Germinal center (tissue), 1 donor: ENCODE measurements at places on chromosomes 1 and 21.

- DNase-seq: no peak
Observed at GRCh38 chr1:151621351-151621750, 9.5 kb downstream of the SNX27 start.

DNA sequence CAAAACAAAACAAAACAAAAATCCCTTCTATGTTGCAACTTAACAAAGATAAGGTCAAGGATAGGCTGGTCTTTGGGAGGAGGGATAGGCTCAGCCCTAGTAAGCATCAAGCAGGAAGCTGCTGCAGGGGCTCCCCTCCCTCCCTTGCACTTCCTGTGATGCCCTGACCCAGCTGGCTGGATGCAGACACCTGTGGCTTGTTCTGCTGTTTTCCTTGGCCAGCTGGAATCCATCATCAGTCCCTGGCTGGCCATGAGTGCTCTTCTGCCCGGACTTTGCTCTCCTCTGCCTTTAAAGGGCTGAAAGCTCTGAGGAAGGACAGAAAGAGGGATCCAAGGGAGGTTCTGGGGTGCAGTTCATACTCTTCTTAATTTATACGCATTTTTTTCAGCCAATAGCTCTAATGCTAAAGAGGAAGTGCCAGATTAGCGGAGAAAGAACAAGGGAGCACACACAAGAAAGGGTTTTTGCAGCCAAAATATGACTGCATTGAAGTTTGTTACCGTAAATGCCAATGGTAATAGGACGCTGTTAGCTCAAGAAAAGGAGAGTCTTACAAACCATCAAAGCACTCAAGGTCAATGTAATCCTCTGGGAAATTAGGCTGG, 19.9 kb upstream of the UBE2U start:
- no peak for DNase-seq

- no peak for DNase-seq
Observed at GRCh38 chr1:45381243-45381642, 41.0 kb upstream of the MUTYH start.

DNA sequence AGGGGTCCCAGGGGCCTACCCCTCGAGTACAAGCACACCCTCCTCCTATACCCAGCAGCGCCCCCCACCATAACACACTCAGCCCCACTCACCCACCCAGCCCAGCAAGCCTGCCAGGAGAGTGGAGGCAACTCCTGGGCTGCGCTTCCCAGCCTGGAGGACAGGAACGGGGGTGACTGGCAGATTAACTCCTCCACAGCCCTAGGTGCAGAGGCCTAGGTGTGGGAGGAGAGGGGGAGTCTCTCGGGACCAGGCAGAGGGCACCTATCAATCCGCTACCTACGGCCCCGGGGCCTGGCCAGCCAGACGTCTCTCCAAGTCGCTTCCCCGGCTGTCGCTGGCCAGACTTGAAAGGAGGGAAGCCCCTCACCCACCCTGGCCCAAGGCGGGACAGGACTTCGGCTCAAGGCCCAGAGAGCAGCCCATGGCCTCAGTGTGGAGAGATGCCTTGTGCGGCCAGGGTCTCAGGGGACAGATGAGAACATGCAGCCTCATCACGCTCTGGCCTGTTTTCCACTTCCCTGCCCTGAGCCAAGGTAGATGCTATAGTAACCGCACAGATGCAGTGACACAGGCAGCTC, 24.9 kb downstream of the MATN1 start:
- no peak for DNase-seq

GRCh38 chr21:26819740-26820324, 25.4 kb downstream of the ADAMTS1 start:
- no peak for DNase-seq

DNA sequence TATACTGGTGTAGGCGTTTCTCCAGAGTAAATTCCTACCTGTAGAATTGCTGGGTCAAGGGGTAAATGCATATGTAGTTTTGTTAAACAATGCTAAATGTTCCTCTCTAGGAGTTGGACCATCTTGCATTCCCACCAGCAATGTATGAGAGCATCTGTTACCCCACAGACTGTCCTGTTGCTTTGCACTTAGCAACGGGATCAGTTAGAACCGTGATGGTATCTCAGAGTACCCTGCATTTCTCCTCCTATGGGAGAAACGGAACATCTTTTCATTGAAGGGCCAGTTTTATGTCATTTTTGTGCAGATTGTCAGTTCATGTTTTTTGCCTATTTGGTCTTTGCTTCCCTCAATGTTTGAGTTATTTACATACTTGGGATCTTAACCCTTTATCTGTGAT, 18.0 kb upstream of the RIPPLY3 start:
- DNase-seq: no peak

GRCh38 chr1:109903376-109903930, 7.2 kb upstream of the CSF1 start:
- DNase-seq: no peak

DNA sequence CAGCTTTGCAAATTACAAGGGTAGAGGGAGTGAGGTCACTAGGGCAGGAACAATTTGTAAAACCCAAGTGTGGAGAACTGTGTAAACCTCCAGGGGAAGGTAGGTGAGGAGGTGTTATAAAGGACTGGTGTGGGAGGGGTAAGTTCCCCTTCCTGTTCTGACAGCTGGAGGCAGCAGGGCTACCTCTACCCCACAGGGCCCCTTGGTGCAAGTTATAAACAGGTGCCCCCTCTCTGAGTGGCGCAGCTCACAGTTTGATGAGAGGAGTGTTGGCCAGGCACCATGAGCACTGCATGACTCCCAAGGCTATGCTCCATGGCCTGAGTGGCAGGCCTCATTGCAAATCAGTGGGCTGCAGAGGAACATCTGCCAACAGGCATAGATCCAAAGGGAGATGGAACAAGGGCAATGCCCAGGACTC, 41.0 kb downstream of the MFSD2A start:
- peak; percentile 83 for DNase-seq

DNA sequence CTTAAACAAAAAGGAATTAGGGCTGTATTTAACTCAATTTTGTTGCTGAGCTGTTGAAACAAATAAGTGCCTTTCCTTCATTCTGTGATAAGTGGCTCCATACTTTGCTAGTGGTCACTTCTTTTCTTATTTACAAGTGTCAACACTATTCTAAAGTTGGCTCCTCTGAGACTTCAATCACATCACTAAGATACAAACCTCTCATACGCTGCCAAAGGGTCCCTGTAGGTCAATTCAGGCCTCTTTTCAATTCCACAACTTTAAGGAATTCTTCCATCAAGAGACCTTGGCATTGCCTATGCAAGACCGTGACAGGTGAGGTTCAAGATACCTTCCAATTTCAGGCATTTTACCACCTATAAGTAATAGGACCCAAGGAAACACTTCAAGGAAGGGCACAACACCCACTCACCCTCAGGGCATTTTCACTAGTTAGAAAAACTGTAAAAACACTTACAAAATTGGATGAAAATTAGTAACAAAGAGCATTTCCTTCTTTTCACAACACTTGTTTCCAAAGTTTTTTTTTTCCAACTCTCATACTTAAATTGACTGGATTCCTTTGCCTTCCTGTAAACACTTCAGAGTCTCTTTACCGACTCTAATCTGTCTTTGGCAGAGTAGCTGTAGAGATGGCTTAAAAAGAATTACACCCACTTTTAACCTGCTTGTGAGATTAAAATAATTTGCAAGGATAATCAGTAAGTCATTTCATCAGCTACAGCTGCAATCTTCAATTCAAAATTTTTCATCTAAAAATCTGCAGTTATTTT, 24.5 kb downstream of the SERBP1 start:
- DNase-seq: no peak

DNA sequence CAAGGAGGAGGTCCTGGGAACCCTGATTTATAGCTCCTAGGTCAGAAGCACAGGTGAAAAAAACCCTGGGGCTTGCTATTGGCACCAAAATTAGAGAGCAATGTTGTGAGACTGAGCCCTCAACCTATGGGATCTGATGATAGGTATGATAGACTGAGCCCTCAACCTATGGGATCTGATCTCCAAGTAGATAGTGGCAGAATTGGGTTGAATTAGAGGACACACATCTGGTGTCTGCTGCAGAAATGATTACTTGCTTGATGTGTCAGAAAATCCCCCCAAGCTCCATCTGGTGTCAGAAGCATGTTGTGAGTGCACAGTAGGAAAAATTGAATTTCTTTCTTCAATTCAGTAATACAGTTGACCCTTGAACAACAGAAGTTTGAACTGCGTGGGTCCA, 62.4 kb downstream of the MAP3K21 start:
- no peak for DNase-seq

DNA sequence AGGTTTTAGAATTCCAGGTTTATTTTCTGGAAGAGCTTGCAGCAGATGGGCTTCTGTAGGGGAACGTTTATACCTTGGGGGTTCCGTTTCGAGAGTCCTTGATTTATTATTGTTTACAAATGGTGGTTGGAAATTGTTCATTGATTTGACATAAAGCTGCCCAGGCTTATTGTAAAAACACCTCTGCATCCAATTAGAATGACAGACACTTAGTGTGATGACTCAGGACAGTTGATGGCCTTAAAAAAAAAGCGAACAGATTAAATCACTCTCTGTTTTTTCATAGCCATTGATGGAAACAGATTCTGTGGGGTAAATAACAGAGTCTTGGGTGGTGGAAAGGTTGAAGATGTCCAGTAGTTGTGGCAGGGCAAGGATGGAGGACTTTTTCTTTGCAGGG, 35.4 kb downstream of the GALNT2 start:
- no peak for DNase-seq

GRCh38 chr1:160401487-160401805, 1.1 kb downstream of the VANGL2 start:
- DNase-seq: no peak

DNA sequence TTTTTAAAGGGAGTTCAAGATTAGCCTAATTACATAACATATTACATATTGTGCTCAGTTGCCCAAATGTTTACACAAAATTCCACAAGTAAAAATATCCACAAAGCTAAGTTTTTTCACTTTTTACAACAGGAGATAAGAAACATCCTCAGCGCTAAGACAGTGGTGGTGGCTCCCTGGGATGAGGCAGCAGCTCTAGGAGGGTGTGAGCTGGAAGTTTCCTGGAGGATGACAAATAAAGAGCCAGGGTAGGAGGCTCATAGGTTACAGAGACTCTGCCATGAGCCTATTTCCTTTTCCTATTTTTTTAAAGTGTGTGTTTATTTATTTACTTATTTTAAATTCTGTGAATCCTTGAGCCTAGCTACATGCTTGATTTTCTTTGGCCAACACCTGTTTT, 91.7 kb downstream of the COL24A1 start:
- no peak for DNase-seq

GRCh38 chr1:248862998-248863881, 4.4 kb upstream of the ZNF692 start:
- peak; percentile 77 for DNase-seq

DNA sequence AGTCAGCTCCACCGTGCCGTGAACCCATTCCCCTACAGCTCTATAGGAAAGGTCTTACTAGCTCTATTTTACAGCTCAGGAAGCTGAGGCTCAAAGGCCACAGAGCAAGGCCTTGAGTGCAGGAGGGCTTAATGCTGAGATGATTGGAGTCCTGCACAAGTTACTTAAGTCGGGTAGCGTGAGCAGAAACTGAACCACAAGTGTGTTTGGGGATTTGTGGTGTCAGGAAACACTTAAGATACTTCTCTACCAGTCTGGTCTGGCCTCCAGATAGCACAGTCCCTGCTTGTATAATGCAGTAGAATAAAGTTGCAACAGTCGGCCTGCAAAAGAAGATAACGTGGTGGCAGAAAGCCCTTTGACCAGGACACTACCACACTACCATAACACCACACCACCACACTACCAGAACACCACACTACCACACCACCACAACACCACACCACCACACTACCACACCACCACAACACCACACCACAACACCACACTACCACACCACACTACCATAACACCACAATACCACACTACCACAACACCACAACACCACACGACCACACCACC, 118.1 kb downstream of the SPSB1 start:
- DNase-seq: no peak

GRCh38 chr1:233620065-233620464, 6.2 kb downstream of the KCNK1 start:
- DNase-seq: no peak

DNA sequence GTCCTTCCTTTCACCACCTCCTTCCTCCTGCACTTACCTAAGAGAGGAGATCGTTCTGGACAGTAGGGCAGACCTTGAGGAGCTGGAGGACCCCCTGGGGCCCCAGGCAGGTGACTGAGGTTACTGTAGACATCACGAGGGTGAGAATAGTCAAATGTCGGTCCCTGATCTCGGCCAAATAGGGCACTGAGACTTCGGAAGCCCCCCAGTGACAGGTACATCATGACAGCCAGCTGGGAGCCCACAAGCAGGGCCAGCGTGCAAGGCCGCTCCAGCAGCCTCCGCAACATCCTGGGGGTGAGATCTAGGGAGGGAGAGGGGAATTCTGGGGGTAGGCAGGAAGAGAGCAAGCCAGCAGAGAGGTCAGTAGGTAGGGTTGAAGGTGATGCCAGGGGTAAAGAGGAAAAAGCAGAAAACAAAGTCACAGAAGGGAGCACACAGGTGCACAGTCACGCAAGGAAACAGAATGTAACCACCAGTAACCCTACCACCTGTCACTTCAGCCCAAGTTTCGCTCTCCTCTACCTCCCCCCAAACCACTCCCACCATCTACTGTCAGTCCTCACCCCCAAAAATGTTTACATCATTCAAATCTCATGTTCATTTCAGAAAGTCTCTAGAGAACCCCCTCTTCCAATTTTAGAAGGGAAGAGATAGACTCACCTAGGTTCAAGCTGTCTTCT, 1.4 kb downstream of the B4GALT3 start:
- peak; percentile 66 for DNase-seq

- DNase-seq: no peak
Observed at GRCh38 chr1:15425521-15425920, 12.7 kb upstream of the CTRC start.

GRCh38 chr1:41813226-41813625, 105.5 kb downstream of the HIVEP3 start:
- no peak for DNase-seq

- no peak for DNase-seq
Observed at GRCh38 chr1:92444351-92444750, 42.4 kb downstream of the GFI1 start.

- DNase-seq: no peak
Observed at GRCh38 chr1:62050165-62050564, 144.5 kb upstream of the L1TD1 start.

GRCh38 chr1:161229896-161230295, 4.0 kb downstream of the TOMM40L start:
- no peak for DNase-seq

GRCh38 chr1:26284597-26285347, 4.9 kb downstream of the SH3BGRL3 start:
- peak; percentile 76 for DNase-seq

DNA sequence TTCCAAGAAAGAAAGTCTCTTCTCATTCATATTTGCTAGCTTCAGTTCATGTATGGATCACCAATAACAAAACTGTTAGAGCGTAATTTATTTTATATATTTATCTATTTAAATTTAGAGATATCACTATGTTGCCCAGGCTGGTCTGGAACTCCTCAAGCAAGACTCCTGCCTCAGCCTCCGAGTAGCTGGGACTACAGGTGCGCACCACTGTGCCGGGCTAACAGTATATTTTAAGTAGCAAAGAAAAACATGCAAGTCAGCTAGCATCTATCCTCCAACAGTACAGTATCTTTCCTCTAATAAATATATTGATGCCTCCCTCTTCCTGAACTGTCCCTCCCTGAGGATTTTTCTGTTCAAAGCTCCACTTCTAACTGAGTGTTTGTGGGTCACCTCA, 21.5 kb downstream of the INPP5B start:
- DNase-seq: no peak

- no peak for DNase-seq
Observed at GRCh38 chr1:19640363-19641316, 3.5 kb upstream of the NBL1 start.

- DNase-seq: no peak
Observed at GRCh38 chr21:38863843-38864363, 58.2 kb downstream of the ETS2 start.
